GM12865 (cell line): ENCODE measurements at places on chromosomes 1 and 21.

GRCh38 chr1:36223381-36223995, 755 bp upstream of the THRAP3 start:
- peak; percentile 85 for DNase-seq

DNA sequence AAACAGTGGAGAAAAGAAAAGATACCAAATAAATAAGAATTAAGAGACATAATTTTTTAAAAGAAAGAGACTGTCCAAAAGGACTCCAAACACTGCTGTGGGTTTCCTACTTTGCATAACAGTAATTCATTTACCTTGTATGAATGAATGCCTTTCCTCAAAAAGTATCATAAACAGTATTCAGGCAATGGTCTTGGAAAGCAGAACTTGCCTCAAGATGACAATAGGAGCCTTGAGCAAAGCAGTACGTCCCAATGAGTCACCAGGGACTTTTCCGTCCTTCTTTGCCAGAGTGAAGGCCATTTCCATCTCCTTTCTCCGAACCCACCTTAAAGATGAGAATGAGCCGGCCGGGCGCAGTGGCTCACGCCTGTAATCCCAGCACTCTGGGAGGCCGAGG, 186.4 kb downstream of the ZBTB18 start:
- DNase-seq: no peak

GRCh38 chr1:115429884-115430283, 91.8 kb upstream of the NGF start:
- DNase-seq: no peak

DNA sequence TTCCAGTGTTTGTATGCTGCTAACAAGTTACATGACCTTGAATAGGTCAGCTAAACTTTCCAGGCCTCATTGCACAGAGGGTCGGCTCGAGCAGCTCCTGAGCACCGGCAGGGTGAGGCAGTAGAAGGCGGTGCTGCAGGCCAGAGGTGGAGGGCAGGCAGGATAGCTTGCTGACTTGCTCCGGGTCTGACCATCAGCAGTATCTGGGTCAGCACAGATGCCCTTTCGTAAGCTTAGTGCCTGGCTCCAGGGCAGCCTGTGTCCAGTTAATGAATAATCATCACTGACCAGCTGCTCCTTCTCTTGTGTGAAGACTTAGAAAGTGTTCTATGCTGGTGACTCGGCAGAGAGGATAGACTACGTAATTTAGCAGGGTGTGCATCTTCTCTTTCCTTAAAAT, 6.9 kb downstream of the MAPKAPK2 start:
- DNase-seq: no peak

DNA sequence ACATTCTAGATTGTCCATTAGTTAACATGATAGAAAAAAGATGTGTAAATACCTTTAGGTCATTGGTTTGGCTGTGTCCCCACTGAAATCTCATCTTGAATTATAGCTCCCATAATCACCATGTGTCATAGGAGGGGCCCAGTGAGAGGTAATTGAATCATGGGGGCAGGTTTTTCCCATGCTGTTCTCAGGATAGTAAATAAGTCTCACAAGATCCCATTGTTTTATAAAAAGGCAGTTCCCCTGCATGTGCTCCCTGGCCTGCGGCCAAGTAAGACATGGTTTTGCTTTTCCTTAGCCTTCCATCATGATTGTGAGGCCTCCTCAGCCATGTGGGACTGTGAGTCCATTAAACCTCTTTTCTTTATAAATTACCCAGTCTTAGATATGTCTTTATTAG, 32.5 kb upstream of the SLC44A5 start:
- no peak for DNase-seq

DNA sequence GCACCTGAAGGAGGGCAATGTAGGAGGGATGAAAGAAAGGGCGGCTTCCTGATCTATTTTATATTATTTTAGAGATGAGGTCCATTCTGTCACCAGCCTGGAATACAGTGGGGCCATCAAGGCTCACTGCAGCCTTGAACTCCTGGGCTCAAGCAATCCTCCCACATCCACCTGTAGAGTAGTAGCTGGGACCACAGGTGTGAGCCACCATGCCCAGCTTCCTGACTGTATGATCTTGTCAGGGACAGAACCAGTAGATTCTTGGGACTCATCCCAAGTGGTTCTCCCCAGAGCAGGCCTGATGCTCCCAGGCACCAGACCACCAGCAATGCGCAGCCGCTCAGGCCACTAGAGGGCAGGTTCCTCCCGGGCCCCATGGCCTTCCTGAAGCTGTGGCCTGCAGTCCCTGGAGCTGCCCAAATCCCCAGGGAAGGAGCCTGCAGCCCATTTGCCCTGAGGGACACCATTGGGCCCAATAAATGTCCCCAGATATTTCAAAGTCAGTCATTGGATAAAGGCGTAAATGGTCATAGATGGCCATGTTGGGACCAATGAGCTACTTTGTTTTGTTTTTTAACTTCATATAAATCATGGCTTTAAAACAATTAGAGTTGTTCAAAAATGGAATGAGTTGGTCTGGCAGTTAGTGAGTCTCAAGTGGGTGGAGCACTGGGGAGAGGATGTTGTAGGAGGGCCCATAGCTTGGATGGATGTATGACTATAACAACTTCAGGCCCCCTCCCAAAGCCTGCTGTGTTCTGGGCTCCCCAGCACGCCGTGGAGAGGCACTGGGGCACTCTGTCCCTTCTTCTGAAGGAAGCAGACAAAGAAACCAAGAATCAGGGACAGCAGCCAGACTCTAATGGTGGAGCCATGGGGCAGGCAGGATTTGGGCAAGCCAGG, 44.7 kb upstream of the GOLT1A start:
- DNase-seq: peak; percentile 26

GRCh38 chr1:66576645-66577044, 42.7 kb downstream of the SGIP1 start:
- DNase-seq: no peak

- DNase-seq: no peak
These were observed 397.1 kb upstream of the VAMP3 start for GRCh38 chr1:7373876-7374562.

- DNase-seq: no peak
These were observed 15.3 kb downstream of the KRTAP10-1 start for GRCh38 chr21:44524414-44525371.

DNA sequence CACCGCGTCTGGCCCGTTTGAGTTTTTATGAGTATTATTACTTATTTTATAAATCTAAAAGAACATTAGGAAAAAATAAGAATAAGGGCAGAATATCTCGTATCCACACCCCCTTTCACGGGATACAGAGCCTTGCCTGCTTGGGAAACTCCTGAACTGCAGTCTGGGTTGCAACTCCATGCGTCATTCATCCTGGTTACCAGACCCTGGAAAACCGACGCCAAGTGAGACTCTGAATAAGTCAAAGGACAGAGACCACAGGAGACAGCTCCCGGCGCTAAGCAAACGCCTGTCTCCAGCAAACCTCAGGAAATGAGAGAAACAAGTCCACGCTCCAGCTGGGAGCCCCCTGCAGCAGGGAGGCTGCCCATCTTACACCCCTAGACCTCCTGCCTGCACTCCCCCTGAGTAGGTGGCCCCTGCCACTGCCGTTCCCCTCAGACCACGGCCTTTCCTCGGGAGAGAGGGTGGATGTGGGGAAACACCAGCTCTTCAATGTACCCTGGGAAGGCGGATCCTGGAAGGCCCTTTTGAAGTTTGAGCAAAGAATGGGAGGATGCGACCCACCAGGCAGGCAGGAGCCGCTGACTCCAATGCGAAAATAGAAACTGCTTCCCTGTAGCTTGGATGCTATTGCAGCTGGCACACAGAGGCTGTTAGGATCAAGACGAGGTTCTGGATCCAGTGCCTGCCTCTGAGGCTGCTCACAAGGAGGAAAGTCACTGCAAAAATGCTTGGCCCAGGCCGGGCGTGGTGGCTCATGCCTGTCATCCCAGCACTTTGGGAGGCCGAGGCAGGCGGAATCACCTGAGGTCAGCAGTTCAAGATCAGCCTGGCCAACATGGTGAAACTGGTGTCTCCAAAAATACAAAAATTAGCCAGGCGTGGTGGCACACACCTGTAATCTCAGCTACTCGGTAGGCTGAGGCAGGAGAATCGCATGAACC, 37.7 kb upstream of the GPR157 start:
- no peak for DNase-seq

DNA sequence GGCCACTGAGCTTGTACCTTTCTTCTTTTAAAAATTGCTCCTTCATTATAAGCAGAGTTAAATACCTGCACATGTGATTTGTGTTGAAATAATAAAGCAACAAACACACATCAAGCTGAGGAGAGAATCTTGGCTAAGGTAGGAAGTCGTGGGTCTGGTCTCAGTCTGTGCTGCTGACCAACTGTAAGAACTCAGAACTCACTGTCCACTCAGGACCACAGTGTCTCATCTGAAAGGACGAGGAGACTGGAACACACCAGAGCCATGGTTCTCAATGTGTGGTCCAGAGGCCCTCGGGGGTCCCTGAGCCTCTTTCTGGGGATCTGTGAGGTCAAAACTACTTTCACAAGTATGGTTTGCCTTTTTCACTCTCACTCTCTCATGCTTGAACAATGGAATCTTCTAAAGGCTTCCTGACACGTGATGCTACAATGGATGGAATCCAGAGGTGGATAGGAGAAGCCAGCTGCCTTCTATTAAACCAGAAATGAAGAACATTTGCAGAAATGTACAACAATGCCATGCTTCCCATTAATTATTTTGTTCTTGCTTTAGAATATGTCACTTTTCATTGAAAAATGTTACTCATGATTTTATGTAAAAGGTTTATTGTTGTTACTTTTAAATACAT, 17.3 kb upstream of the ETS2 start:
- DNase-seq: no peak

GRCh38 chr1:15304708-15305467, 57.9 kb downstream of the FHAD1 start:
- peak; percentile 66 for DNase-seq

- DNase-seq: no peak
These were observed 194.2 kb upstream of the JUN start for GRCh38 chr1:58978096-58978495.

- DNase-seq: peak; percentile 16
These were observed 1.3 kb downstream of the JAM2 start for GRCh38 chr21:25640202-25640942.

DNA sequence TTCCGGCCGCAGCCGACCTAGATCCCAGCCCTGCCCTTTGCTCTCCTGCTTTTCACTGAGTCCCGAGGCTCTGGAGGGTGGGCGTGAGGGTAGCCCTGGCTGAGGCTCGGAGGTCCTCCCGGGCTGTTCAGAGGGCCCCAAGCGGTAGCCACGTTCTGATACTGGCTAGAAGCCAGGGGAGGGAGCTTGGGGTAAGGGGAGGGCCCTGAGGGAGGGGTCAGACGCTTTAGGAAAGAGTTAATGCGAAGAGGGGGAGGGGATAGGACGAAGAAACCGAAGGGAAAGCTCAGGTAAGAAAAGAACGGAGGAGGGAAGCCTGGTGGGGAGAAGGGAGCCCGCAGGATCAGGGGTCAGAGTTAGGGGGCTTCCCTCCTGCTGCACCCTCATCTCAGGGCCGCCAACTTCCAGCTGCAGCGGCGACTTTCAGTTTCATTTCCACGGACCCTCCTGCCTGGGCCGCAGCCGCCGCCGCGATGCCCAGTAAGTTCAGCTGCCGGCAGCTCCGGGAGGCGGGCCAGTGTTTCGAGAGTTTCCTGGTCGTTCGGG, at the start of gene MOV10:
Gene MOV10, plus strand, starts transcription at position 220 of the 546 bp plus-strand sequence. Its CDS starts 254 bp downstream, at position 474.
- peak; percentile 82 for DNase-seq

DNA sequence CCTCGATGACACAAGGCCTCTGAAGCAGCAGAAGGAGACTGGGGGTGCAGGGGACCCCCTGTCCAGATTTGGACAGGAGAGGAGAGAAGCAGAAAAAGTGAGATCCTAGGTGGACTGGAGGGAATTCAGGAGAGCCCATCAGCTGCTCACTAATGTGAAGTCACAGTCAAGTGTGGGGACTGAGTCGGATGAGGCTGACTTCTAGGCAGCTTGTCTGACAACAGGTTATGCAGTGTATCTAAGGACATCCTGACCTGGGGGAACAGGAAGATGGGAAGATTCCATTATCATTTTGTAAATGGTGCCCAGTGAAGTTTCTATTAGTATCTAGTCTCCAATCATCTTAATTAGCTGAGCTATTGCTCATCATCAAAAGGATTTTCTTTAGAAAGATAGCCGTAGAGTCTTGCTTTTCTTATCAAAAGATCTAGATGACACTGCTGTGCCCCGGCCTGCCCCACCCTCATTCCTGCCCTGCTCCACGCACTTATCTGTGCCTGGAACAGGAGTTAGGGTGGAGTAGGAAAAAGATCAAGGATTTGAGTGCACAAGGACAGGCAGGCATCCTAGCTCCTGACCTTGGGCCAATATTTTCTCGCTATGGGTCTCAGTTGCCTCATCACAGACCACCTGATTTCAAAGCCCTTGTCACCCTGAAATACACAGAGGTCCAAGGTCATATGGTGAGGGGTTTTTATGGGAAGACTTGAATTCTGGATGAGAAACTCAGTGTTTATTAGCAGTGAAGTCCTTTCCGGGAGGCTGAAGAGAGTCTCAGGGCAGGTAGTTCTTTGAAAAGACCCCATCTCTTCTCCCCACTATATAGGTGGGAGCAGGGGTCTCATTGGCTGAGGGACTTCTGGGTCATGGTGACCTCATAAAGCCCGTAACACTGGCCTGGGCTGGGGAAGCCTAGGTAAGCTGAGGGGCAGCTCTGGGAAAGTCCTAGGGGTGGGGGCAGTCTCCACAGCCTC, at the start of gene MROH7:
Gene MROH7, plus strand, starts transcription at position 924 of the 974 bp plus-strand sequence. CDS start 11,141 bp downstream, outside the sequence.
- no peak for DNase-seq

GRCh38 chr1:182235952-182236650, 155.5 kb downstream of the GLUL start:
- no peak for DNase-seq

DNA sequence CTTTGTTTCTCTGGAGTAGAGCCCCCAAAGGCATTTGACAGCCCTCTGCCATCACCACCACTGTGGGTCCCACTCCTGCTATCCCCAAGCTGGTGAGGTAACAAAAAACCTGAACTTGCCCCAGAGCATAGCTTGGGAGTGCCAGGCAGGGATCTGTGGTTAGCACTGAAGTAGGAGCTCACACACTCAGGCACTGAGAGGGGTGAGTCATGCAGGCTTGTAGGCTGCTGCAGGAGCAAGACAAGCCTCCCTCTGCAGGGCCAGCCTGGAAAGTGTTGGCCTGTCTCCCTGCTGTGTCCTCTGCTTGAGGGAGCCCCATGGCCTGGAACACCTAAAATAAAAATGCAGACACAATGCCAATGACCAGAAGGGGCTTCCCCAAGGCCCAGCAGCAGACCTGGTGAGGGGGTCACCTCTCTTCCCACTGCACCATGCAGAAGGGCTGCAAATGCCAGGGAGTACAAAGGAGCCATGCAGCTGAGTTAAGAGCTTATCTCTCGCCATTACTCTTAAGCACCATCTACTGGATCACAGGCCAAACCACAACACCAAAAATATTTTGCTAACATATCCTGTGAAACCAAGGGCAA, 108.9 kb upstream of the POGK start:
- peak; percentile 33 for DNase-seq

DNA sequence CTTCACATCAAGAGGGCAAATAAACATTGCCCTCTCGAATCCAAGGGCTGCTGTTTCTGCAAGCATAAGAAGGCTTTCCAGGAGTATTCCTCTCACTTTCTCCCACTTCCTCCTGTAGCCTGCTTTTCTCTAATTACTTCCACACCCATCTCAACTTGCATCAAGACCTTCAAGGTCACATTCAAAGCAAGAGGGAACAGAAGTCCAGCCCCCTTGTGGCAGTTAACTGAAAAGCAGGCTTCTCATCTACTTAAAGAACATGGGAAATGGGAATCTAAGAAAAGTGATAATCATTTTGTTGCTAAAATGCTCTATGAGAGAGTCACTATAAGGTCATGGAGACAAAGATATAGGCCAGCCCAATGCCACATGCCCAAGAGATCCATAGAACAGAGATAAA, 874.4 kb downstream of the KCNT2 start:
- peak; percentile 41 for DNase-seq

GRCh38 chr1:243851257-243851756, 1.3 kb upstream of the AKT3 start:
- DNase-seq: peak; percentile 3
